ENCODE measurements at places on chromosomes 5 and 9.
A peak's percentile ranks its signal among the peaks of the same experiment; 100 is the strongest.

- DNase-seq, result no peak
Measured at GRCh38 chr9:5553211-5553610, 42.9 kb downstream of the PDCD1LG2 start.

DNA sequence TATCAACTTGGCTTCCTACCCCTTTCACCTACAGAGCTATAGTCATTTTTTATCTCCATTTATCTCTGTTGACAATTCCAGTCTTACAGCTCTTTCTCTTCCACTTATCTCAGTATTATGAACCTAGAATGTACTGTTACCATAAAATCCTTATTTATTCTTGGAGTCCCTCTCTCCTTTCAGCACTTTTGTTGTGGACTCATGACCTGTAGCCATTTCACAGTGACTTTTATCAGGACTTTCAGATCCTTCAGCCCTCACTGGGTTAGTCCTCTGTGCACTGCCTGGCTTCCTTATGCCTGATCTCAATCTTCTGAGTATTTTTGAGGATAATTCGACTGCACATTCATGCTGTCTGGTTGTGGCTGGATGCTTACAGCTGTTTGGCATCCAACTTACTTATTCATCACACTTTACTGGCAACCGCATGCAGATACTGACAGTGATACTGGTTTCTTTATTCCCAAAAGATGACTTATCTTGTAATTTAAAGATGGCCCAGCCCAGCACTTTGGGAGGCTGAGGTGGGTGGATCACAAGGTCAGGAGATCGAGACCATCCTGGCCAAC, 293.3 kb downstream of the MAN2A1 start:
- DNase-seq, result no peak

DNA sequence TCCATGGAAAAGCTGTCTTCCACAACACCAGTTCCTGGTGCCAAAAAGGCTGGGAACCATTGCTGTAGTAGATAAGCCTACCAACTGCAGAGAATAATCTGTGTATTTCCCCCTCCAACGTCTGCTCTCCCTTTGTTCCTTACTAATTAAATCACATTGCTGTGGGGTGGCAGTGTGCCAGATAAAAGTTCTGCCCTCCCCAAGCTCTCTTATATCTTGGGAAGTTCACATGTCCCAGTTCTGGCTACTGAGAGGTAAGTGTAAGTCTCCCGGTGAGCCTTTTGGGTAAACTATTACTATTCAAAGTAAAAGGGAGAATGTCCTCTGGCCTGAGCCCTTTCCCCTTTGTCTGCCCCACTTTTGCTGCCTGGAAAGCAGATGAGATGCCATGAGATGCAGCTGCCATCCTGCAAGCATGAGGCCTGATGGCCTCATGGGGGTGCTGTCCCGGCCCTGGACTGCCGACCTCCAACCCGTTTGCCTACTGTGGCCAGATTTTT, 14.7 kb downstream of the ENC1 start:
- DNase-seq, result peak; percentile 40

DNA sequence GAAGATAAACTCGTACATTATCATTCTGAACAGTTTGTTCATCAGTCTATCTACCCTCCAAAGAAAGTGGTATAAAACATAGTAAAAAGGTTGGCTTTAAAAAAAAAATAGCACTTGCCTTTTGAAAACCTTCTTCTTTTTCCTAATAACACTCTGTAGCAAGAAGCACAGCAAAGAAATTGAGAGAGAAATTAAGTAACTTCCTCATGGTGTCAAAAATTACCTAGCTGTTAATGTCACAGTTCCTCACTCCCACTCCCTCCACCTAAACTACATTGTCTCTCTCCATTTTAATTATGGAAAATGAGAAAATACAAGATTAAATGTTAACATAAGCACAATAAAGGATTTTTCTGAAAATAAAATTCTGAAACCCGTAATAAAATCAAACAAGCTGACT, 72.2 kb downstream of the CERT1 start:
- no peak for DNase-seq

DNA sequence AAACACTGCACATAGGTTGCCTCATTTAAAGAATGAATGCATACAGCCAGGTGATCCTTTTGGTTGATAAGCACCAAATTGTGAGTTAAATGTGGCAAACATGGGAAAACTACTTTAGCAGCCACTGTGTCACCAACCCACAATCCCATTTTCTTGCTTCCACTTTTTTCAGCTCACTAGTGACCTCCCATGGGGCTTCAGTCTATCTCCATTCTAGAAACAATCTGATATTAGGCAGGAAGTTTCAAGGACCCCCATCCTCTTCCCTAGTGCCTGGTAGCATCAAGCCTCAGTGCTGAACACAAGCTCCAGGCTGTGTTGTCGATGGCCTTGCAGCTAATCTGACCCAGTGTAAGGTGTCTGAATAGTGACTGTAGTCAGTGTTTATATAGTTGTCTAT, 66.2 kb downstream of the PLPPR1 start:
- DNase-seq, result no peak

- no peak for DNase-seq
Measured at GRCh38 chr9:89922099-89922498, 317.3 kb downstream of the GADD45G start.

- peak; percentile 77 for DNase-seq
Measured at GRCh38 chr5:41856644-41857491, 13.4 kb downstream of the OXCT1 start.

DNA sequence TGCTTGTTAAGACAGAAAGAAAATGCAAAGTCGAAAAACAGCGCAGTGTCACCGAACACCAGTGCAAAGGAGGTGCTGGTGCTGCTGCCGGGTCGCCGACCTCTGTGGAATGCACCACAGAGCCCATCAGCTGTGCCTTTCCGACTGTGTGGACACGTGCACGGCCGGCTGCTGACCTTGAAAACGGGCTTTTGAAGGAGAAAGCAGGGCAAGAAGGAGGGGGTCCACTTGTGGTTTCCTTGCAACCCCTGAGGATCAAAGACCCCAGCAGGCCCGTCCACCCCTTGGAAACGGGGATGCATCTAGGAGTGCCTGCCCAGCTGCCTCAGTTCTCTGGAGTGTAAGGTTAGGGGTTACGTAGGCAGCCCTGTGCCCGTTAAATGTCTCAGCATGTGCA, 6.2 kb upstream of the OLFM1 start:
- no peak for DNase-seq

DNA sequence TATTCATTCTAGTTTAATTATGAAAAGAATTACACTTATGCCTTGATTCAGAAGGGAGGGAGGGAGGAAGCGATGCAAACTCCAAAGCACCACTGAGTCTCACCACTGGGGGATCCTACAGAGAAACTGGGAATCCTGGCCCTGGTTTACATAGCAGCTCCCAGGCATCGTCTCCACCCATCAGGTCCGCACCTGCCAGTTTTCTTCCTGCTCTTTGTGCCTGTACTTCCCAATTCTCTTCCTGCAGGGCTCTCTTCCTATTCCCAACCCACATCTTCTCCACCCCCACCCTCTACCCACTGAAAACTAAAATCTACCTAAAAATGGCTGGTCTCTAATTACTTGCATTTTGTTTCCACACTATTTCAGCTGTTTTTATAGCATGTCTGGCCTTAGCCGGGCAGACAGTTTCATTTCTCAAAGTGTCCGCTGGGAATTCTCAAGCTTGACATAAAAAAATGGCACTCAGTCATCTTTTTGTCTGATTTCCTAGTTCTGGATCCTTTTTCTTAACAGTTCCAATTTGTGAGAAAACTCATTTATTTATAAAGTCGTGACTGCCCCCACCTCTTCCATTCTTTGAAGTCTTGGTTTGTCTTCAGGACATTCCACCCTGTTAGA, 1.6 kb upstream of the TNIP1 start:
- DNase-seq, result peak; percentile 64

DNA sequence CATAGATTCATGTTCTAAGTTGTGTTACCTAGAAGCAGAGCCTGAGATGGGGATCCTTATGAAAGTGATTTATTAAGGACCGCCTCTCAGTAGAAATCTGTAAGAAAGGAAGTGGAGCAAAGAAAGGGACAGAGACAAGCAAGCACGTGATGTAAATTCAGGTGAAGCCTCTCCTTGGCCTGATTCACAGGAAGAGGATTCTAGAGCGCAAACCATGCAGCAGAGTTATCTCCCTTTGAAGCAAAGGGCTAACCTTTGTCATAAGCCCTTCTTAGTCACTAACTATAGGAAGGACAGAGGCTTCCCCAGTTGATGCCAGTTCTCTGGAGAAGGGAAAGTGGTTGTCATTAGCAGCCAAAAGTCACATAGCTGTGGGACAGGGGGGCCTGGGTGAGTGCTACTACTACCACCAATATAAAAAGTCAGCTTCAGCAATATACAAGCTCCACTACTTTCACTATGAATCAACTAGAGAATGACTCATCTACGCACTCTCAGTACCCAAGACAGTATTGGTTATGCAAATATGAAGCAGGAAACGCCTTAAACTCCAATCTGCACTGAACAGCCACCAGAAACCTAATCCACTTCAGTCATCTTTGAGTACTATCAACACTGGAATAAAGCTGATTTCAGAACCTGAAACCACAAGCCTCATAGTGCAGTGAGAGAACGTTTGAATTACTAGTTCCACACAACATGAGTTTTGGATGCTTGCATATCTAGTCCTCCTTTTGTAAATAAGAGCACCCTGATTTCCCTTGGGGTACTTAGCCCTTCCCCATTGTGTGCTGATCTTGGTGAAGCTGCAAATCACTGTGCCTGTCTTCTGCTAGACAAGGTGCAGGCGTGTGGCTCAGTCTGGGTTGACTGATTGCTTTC, 162.7 kb downstream of the ZNF608 start:
- DNase-seq, result no peak

DNA sequence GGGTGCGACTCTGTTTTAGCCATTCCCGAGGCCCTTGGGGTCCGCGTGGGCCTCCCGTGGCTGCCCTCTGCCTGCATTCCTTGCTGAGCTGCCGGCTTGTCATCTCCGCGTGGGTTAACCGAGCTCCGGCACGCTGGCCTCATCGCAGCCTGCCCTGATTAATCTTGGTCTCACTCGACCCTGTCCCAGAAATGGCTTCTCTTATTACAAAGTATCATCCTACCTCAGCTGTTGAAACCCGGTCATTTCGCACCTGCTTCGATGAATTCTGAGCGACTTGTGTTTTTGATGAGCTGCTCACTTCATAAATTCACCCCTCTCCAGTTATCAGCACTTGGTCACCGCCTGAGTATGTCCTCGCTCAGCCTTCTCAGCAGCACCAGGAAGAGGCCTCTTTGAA, 123.5 kb upstream of the EGFLAM start:
- no peak for DNase-seq

GRCh38 chr5:95261437-95262175, 23.3 kb downstream of the MCTP1 start:
- no peak for DNase-seq

GRCh38 chr5:152260940-152261339, 144.1 kb downstream of the NMUR2 start:
- no peak for DNase-seq

DNA sequence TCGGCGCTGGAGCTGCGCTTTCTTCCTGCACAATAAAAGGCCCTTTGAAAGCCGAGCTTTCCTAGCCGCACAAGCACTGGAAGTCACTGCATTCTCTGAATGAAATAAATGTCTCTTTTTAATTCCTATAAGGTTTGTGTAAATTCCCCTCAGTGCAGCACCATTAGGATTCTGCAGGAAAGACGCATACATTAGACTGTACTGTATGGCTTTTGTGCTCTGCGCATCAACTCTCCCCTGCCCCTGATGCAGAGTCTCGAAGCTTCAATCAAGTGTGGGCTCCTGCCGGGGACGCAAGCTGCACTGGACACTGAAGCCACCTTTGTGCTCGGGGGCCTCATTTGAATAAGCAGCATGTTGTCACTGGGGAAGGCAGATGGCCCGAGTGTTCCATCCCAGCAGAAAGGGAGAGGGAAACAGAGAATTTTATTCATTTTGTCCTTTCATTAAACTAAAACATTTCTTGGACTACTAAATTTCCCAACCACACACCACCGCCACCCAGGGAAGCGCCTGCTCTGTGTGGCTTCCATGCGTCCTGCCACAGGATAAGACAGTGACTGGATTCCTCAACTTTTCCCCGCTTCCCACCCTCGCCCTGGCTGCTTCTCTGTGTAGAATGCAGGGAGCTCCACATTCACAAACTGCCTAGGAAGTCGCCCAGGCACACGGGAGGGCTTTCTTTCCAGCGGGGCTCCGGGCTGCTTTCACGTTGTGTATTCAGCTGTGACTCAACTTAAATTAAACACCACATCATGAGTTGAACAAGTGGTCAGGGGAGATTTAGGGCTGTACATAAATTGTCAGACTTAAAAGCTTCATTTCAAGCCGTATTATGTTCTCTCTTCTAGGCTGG, 635.4 kb downstream of the IRX1 start:
- DNase-seq, result no peak

DNA sequence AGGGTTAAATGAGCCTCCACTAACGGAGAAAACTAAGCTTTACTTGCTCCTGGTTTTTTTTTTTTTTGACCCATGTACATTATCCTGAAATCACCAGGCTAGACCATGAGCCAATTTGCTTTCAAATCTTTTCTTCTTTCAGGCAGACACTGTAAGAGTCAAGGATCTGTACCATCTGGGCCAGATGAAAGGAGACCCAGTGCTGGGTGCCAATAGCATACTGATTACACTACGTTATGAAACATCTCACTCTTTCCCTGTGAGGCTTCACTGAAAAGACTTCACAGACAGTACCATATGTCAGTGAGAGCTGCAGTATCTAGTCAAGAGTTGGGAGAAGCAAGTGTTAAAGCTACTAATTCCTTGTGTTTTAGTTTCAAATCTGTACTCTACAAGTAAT, 161.2 kb upstream of the PTPRD start:
- DNase-seq, result no peak

DNA sequence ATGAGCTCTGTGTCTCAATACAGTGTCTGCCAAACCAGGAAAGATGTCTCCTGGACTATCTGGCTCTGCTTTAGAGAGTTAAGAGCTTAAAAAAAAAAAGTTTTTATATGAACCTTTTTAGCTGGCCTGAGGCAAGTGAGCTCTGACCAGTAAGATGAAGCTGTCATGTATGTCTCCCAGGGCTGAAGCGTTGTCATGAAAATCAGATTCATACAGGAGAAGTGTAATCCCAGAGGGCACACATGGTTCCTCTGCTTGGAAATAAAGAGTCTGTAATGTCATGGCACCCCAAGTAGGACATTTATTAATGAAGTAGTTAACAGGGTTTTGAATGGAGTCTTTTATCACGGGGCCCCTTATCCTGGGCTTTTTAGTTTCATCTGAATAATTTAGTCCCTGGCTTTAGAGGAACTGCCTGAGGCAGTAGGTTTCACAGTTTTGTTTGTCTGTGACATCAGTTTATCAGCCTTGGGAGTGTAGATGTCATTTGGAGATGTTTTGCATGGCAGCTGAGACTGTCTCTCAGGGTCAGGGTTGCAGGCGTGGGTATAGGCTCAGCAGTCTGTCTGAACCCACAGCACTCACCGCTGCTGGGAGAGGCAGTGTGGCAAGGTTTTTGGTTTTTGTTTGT, 223.3 kb downstream of the DIRAS2 start:
- no peak for DNase-seq

DNA sequence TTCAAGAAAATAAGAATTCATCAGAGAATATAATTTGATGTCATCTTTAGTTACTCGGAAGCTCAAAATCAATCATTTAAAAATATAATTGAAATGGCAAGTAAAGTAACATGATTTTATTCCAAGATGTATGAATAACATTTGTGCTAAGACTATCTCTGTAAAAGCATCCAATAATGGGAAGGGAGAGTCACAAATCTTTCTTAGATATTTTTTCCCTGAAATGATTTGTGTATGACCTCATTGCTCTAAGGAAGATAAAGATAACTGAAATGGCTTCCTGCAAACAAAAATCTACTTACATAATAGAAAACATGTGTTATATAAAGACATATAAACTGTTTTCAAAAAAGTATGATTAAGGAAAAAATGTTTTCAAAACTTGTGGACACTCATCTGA, 97.4 kb upstream of the FGF10 start:
- DNase-seq, result no peak

Data from iPS-NIHi11 (cell line).